ENCODE measurements at places on chromosomes 2 and 18.

GRCh38 chr2:130795431-130795830, 40.1 kb downstream of the AMER3 start:
- no peak for DNase-seq

DNA sequence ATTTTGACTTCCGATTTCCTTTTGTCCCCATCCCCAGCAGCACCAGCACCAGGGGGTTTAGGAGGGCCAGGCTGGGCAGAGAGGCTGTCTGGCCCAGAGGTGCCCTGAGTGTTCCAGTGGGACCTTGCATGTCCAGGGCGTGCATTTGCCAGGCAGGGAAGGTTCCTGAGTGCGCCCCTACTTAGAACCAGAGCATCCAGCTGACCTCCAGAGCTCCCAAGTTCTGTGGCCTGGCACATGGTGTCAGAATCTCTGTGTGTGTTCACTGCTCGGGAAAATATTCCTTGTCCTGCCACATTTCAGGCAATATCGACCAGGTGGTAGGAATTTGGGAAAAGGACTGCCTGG, 5.5 kb downstream of the SIX3 start:
- DNase-seq, result no peak

DNA sequence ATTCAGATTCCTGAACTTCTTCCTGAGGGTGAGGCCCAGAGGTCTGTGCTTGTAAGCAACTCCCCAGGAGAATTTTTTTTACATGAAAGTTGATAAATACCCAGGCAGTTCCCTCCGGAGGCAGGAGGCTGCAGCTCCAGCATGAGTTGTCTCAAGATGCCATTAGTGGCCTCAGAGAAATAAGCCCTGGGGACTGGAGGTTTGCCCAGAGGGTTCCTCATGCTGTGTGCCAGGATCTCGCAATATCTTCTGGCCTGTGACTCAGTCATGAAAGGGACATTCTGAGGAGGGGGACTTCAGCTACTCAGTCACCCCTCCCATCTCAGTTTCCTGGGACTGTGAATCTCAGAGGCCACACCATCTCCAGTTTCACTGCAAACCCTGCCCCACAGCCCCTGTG, 49.9 kb downstream of the LYPD1 start:
- peak; percentile 73 for DNase-seq

- no peak for DNase-seq
Observed at GRCh38 chr2:65039640-65040039, 16.6 kb upstream of the CEP68 start.
